ENCODE measurements at places on chromosomes 7 and 10.

DNA sequence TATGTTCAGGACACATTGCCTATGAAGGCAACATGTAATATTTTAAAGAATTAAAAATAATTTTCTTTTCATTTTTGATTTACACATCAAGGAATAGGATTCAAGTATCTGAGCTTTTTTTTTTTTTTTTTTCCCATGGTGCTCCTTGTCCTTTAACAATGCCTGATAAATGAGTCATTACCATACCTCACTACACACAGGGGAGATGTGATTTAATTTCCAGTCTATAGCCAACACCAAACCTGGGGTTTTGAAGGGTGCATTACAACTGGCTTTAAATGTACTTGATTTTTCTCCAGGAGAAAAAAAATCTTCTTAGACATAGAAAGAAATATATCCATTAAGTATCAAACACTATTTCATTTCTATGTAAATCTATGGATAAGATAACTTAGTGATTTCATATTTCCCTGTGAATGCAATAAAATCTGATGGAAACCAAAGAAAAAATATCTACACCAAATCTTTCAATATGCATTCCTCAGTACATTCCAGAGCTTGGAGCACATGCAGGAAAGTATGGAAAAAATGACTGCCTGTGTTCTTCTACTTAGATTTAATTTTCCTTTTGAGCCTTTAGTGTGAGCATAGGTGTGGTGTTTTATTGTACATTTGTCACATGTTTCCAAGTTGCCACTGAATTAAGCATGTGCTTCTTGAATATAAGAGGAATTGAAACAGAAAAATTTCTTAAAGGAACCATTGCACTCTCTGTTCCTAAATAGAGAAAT lies 204.8 kb upstream of the MEOX2 start:
- no peak for DNase-seq

GRCh38 chr10:60375293-60376004 lies 14.2 kb downstream of the ANK3 start:
- no peak for DNase-seq

DNA sequence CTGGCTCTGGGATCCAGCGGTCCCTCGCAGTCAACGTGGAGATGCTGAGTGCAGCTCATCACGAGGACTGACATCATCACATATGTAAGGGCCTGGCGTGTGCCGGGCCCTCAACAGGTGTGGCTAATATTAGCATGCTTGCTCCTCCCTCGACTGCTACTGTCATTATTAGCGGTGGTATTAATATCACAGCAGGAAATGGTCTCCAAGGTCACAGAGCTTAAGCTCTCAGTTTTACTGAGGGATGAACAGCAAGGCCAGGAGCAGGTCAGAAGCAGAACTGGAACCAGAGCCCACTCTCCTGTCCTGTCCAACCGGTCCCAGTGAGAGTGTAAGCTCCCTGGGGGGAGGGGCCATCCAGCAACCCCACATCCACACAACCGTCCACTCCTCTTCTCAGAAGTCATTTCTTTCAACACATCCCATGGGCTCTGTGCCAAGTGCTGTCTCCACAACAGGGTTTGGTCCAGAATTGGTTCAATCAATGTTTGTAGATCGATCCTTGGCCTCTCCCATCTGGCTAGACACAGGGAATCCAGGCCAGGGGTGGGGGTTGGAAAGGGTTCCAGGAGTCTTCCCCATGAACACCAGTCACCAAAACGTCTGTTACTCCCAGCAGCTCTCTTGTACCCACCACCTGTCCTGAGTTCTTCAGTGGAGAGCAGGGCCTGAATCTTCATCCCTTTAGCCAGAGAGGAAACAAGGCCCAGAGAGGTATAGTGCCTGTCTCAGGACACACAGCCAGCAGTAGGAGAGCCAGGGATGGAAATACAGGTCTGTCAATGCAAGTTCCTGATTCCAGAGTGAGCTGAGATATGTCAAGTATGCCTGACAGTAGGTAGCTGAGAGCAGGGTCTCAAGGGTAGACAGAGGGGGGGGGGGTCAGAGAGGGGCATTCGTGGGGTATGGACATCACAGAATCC lies 45.3 kb upstream of the ZMIZ1 start:
- DNase-seq: no peak

DNA sequence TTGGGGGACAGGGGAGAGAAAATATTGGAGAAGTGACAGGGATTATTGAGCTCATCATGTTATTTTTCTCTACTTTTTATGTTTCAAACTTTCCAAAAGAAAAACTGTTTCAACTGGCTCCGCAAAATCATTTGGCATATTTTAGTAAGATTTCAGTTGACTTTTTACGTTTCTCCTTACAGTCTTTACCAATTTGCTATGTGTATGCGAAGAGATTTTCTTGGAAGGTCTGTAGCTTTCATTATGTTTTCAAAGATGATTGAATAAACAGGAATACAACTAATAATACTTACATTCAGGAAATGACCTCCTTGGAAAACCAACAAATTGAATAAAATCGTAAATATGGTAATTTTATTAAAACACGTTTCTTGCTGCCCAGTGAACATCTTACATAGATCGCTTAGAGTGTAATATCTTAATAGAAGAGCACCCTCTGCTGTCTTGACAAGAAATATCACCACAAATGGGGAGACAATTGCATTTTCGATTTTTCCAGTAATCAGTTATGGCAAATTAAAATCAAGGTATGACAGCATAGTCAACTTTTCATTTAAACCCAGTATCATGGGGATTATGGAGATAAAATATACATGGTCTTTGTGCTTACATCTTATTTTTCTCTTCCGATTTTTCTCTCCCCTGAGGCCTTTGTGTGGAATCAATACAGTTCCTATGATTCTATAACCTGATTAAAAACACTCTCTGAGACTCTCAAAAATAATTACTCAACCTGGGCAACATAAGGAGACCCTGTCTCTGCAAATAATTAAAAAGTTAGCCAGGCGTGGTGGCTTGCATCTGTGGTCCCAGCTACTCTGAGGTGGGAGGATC lies 43.1 kb downstream of the MBL2 start:
- DNase-seq: no peak

DNA sequence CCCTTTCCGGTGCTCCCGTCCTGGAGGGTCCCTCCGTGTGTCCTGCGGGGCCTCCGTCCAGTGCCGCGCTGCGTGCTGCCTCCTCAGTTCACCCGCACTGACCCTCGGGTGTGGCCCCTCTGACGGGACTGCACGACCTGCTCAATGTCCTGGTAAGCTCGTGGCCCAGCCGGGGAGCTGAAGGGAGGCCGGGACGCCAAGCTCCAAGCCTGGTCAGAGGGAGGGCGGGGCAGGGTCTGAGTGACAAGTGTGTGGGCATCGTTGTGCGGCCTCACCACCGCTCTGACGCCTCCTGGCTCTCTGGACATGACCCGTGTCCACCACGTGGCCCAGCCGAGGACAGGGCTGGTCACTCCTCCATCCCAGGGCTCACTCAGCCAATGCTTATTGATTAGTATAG lies 25.9 kb downstream of the FAM20C start:
- no peak for DNase-seq

DNA sequence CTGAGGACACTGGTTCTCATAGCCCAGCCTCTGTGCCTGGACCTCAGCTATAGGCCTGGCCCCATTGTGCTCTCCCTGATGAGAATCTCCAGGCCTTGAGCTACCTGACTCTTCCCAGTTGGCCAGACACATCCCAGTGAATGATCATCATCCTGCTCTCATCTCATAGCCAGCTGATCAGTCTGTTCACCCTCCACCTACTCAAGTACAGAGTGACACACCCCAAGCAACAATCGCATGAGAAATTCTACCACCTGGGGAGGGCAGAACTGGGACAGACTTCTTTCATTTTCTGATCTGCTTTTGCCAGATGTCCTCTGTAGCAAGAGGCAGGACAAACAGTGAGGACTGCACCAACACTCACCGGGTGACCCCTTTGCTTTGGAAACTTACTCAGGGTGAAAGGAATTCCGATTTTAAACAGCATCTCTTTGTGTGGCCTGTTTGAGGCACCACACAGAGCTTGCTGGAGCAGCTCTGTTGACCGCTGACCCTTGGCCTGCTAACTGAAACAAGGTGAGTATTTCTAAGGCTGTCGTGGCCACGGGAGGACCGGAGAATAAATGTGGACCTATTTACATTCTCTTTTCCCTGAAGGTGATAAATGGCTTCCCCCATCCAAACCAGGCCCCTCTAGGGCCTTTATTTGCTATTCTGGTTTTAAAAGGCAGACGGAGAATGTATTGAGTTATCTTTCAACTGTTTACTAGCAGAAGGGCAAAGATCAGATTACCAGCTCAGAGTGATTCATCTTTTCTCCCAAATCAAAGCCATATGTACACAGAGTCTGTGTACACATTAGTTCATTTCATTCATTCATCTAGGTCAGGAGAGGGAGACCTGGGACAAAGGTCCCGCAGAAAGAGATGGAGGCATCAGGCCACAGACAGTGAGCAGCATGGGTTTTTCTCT lies 181.4 kb upstream of the TNS3 start:
- no peak for DNase-seq

DNA sequence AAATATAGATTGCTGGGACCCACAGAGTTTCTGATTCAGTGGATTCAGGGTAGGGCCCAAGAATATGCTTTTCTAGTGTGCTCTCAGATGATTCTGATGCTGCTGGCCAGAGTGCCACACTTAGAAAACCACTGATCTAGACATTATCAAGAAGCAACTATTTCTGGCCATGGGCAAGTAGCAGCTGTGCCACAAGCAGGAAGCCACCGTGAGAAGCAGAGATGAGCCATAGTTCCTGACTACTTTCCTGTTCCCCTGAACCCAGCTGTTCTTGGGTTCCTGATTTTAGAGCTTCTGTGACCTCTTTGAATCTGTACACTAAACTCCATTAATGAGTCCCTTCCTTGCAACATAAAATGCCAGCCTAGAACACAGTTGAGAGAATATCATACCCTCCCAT lies 38.1 kb upstream of the PIK3AP1 start:
- DNase-seq: no peak

GRCh38 chr7:1645071-1645409 lies 25.0 kb upstream of the ELFN1 start:
- no peak for DNase-seq

DNA sequence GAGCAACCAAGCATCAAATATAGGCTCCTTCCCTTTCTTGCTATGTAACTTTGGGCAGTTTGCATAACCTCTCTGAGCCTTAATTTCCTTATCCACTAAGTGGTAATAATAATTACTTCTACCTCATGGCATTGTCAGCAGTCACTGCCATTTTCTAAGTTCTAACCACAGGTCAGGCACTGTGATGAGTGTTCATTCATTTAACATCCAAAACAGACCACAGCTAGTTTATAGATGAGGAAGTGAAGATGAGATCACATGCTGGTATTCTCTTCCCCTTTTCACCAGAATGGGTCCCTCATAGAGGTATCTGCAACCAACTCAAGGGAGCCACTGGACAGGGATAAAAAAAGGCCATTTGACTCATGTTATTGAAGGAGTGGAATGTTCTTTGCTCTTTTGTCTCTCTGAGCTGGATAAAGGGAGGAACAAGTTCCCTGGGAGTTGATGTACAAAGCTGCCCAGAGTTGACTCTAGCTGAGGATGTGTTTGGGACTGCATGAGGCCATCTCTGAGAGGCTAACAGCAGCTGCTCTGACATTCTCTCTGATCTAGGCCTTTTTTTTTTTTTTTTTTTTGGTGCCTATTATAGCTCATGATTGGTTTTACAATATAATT lies 65.0 kb downstream of the DNAJC12 start:
- no peak for DNase-seq

- peak; percentile 42 for DNase-seq
Measured at GRCh38 chr10:79984851-79985250, 35.9 kb upstream of the SFTPD start.

- DNase-seq: no peak
Measured at GRCh38 chr10:86599041-86599440, 55.3 kb upstream of the OPN4 start.

DNA sequence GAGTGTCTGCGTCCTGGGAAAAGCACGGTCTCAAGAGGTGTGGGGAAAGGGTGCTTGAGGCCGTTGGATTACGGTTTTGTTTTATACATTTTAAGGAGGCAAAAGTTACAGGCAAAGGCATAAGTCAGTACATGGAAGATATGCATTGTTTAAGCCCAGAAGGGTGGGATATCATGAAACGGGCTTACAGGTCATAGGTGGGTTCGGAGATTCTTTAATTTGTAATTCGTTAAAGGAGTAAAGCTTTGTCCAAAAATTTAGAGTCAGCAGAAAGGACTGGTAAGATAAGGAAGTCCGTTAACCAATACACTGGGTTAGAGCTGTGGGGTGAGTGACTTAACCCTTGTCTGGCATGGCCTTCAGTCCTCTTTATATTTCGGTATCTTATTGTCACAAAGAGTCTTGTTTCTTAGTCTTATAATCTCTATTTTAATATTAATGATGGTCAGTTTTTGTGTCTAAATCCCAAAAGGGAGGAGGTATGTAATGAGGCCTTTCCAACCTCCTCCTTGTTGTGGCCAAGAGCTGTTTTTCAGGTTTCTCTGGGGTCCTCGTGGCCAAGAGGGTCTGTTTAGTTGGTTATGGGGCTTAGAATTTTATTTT lies 12.7 kb downstream of the TSPAN14 start:
- DNase-seq: no peak

GRCh38 chr10:507908-508444 lies 181.5 kb downstream of the DIP2C start:
- DNase-seq: no peak

GRCh38 chr7:130274296-130274695 lies 7.6 kb downstream of the CPA2 start:
- DNase-seq: no peak

DNA sequence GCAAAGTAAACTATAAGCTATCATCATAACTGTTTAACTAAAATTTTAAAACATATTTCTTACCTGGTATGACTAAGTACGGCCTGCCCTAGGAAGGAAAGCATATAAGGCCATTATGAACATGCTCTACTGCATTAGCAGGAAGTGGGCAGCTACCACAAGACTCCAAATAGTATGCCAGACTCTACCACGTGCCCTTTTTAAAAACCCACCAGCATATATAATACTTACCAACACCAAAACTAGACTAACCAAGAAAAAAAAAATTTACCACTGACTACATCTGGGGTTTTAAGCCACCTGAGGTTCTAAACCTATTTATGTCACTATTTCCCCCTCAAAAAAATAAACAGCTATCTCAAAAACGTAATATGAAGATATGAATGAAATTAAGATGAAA lies 30.1 kb downstream of the NUDCD3 start:
- peak; percentile 19 for DNase-seq

DNA sequence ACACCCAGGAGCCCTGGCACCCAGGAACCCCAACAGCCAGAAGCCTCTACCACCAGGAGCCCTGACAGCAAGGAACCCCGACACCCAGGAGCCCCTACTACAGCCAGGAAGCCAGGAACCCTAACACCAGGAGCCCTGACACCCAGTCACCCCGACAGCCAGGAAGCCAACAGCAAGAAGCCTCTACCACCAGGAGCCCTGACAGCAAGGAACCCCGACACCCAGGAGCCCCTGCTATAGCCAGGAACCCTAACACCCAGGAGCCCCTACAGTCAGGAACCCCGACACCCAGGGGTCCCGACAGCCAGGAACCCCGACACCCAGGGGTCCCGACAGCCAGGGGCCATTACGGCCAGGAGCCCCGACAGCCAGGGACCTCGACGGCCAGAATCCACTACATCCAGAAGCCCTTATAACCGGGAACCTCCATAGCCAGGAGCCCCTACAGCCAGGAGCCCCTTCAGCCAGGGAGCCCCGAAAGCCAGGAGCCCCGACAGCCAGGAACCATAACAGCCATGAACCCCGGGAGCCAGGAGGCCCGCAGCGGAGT lies 440 bp upstream of the GLRX3 start:
- no peak for DNase-seq

GRCh38 chr10:44966129-44966815 lies 6.7 kb downstream of the RASSF4 start:
- DNase-seq: no peak

- no peak for DNase-seq
Measured at GRCh38 chr10:132648072-132648850, 110.7 kb downstream of the INPP5A start.

GRCh38 chr7:154960063-154960790 lies 42.7 kb downstream of the PAXIP1 start:
- DNase-seq: no peak

Measured in stimulated activated CD4-positive, alpha-beta T cell treated with anti-CD3 and anti-CD28 coated beads, Interleukin-12 subunit alpha, Interleukin-12 subunit beta, amount 100 ng/mL, for 48 hours (primary cell).